HAP-1 (cell line): ENCODE measurements at places on chromosomes 5 and 9.
A peak's percentile ranks its signal among the peaks of the same experiment; 100 is the strongest.

DNA sequence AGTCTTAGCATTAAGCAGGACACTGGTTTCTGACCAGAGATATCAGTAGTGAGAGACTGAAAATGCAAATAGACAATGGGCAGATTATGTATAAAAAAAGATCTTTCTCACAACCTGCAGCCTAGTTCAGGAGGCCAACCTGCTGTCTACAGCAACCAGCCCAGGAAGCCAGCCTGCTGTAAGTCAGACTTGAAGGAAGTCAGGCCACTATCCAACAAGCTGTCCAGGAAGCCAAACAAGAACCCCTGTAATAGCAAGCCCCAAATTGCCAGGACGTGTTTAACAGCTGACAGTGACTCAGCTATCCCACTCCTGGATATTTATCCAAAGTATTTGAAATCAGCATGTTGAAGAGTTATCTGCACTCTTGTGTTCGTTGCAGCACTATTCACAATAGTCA lies 121.8 kb upstream of the SPIN1 start:
- DNase-seq = no peak

DNA sequence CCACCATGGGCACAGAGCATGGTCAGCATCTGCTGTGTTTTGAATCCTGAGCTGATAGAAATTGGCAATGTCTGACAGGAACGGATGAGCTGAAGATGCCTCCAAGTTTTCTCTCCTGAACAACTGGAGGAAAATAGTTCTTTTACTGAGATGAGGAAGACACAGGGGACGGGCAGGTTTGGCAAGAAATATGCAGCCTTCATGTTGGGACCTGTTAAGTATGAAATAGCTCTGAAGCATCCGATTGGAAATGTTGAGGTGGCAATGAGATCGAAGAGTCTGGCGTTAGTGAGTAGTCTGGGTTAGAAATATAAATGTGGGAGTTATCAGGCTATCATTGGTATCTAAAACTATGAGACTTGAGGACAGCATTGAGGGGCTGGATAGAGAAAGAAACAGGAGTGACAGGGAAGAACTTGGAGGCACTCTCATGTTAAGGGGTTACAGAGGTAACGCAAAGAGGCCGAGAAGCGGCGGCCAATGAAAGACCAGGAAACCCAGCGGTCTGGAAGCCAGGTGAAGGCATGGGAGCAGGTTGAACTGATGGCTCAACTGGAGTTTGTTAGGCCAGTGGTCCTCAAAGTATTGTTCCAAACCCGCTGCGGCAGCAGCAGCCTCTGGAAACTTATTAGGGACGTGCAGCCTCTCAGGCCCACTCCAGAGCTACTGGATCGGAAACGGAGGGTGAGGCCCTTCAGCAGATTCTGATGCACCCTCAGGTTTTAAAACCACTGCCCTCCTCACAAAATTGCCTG lies 1.0 kb upstream of the MAMDC2 start:
- DNase-seq = no peak

DNA sequence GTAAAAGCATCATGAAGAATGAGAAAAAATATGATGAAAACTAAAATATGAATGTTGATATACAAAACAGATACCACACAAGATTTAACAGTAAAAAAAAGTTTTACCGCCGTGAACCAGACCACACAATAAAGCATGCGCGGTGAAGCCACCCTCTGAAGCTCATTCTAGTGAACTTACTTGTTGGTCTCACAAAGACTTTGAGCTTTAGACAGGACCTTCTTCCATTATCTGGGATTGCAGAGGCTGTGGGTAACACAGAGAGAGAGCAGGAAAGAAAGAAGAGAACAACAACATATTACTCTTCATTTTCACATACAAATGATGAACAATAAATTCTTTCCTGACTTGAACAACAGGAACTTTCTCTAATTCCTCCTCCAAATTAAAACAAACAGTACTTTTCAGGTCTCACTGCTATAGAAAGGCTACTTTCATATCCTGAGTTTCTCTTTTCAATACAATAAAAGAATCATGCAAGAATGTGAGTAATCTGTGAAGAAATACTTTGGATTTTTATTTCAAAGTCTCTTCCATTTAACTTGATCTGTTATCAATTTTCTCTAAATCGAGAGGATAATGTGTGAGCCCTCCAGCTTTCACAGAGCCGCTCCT lies 283.1 kb downstream of the EFNA5 start:
- no peak for DNase-seq

- DNase-seq = no peak
These were observed 28.5 kb downstream of the GOLGA2 start for GRCh38 chr9:128247226-128247803.

DNA sequence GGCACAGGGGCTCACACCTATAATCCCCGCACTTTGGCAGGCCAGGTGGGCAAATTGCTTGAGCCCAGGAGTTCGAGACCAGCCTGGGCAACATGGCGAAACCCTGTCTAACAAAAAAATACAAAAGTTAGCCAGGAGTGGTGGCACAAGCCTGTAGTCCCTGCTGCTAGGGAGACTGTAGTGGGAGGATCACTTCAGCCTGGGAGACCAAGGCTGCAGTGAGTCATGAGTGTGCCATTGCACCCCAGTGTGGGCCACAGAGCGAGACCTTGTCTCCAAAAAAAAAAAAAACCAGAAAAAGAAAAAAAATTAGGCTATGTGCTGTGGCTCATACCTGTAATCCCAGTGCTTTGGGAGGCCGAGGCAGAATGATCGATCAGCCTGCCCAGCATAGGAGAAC lies 58.5 kb upstream of the EIF4EBP3 start:
- no peak for DNase-seq

- peak; percentile 16 for DNase-seq
These were observed 1495.6 kb upstream of the CDH6 start for GRCh38 chr5:29697785-29698414.

DNA sequence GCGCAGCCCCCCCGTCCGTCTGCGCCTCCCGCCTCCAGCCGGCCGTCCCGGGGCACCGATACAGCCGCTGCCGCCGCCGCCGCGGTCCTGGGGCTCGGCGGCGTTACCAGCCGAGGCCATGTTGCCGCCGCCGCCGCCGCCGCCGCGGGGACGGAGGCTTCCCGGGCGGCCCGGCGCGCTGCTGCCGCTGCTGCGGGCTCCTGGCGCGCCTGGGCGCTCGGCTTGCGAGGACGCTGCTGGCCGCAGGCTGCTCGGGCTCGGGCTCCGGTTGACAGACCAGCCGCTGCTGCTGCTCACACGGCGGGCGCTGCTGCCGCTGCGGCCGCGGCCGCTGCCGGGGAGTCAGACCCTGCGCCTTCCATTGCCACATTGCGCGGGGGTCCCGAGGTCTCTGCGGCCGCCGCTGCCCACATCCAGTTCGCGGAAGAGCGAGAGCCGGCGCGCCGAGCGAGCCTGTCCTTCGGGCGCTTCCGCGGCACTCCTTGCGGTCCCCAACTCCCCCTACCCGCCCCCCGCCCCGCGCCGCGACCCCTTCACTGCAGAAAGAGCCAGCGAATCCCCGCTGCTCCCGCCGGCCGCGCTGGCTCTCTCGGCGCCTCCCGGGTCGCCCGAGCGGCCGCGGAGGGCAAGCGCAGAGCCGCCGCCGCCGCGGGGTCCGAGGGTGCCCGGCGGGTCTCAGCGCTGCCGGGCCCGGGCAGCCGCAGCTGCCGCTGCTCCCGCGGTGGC lies 8.4 kb downstream of the PTCH1 start:
- DNase-seq = no peak

DNA sequence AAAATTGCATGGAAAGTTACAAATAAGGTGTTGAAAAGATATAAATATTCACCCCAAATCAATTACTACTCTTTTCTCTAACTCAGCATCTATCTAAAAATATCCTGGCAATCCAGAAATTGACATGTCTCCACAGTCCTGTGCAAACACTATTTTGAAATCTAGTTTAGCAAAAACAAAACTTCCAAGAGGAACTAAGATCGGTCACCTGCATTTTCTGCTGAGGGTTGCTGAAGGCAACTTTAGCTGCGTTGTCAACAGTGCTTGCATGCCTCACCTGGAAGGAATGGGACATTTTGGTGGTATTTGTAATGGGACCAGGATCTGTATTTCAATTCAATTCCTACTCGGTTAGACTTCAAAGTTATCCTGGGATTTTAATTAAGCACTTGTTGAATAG lies 398.3 kb downstream of the NTRK2 start:
- no peak for DNase-seq

DNA sequence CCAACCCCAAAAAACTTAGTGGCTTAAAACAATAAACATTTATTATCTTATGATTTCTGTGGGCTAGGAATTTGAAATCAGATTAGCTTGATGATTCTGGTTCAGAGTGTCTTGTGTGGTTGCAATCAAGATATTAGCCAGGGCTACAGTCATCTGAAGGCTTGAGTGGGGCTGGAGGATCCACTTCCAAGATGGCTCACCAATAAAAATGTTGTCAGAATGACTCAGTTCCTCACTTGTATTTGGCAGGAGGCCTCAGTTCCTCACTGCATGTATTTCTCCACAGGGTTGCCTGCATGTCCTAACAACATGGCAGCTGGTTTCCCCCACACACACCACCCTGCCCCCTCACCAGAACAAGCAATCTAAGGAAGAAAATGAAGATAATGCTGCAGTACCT lies 98.2 kb upstream of the NIPBL start:
- DNase-seq = no peak

- no peak for DNase-seq
These were observed 278.4 kb downstream of the NSG2 start for GRCh38 chr5:174323878-174324281.

GRCh38 chr5:134018154-134018985 lies 13.6 kb upstream of the VDAC1 start:
- DNase-seq = no peak

DNA sequence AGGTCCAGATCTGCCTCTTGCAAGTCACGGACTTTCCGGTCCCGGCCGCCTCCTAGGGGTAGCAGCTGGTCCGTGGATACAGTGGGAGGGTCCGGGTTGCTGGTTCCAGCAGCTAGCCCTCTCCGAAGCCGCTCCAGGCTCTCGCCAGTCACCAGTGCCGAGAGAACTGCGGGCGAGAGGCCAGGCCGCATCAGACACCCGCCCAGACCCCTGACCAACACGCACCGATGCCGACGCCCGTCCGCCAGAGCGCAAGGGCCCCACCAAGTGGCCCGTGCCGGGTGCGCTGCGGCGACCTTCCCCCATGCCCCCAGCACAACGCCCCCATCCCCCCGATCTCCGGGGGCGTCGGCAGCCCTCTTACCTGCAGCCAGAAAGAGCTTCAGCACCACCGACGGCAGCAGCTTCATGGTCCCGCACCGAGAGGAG lies 470 bp downstream of the HBEGF start:
- peak; percentile 28 for DNase-seq

DNA sequence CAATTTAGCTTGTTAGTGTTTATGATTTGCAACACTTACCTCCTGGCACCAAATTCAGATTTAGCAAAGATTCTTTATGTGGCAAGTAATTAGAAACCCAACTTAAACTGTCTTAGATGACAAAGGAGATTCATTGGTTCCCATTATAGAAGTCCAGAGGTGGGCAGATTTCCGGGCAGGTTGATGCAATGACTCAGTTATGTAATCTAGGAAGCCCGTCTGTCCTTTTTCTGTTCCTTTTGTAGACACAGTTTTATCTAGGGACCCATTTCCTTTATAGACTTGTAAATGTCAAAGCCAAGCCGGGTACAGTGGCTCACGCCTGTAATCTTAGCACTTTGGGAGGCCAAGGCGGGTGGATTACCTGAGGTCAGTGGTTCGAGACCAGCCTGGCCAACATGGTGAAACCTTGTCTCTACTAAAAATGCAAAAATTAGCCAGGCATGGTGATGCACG lies 20.3 kb upstream of the ANKRD33B start:
- no peak for DNase-seq

GRCh38 chr5:103397739-103398581 lies 139.4 kb downstream of the MACIR start:
- DNase-seq = no peak

- DNase-seq = peak; percentile 48
These were observed at the start of gene TOR4A for GRCh38 chr9:137277329-137278041. TOR4A (plus strand) TSS chr9:137277726; CDS start chr9:137278690, 964 bp downstream.

DNA sequence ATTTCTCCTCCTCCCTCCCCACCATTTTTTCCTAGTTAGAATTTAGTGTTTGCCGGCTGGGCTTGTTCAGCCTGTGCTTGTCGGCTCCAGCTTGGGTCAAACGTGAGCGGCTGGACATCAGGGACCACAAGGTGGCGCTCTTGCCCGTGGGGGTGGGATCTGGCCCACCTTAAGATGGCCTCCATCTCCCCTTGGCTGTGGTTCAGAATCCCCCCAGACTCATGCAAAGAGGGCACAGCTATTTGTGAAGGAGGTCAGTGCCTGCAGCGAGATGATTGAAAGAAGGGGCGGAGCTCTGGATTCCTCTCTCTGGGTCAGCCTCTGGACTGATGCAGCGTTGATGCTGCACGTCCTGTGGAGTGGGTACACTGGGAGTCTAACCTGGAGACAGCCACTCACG lies 283.3 kb upstream of the TUT7 start:
- peak; percentile 69 for DNase-seq

GRCh38 chr9:7234144-7234543 lies 476.4 kb downstream of the KDM4C start:
- DNase-seq = peak; percentile 48

- DNase-seq = no peak
These were observed 23.5 kb upstream of the SMIM23 start for GRCh38 chr5:171762021-171762608.

DNA sequence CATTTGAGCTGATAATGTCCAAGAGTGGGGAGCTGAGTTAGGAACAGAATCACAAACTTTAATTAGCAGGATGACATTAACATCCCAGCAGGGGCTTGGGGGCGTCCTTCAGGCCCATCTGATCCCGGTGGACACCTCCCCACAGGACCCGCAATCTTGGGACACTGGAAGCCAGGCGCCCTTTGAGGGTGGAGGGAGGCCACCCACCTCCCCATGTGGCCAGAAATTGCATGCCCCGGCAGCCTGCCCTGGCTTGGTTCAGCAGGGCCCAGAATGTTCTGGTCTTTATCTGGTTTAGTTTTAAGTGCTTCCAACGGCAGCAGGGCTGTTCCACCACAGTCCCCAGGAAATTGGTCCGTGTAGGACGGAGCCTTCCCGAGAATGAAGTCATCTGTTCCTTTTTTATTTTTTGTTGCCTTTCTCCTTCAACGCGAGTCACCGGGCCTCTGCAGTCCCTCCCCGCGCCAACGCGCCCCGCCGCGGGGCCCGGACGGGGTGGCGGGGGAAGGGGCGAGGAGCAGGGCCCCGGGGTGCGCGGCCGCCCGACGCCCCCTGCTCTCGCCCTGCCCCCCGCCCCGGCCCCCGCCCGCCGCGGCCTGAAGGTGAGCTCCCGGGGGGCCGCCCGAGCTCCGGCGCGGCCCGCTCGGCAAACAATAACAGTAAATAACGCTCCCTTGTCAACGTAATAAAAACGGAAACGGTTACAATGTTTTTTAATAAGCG lies 207.9 kb downstream of the C9orf50 start:
- DNase-seq = no peak
